ENCODE measurements at places on chromosomes 6 and 20.
A peak's percentile ranks its signal among the peaks of the same experiment; 100 is the strongest.

DNA sequence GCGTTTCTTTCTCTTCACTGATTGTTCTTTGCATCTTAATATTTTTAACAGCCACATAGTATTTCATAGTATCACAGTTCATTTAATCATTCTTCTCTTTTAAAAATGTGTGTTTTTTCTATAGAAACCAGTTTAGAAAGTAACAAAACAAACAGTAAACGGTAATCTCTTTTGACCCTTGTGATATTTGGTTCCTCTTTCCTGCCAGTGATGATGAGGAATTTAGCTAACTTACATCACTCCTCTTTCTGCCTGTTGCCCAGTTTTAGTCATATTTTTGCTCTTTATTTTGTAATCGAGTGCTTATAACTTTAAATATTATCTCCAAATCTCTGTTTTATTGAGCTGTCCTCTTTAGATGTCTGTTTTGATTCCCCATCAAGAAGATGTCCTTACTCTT lies 38.1 kb upstream of the ZBTB24 start:
- no peak for DNase-seq

DNA sequence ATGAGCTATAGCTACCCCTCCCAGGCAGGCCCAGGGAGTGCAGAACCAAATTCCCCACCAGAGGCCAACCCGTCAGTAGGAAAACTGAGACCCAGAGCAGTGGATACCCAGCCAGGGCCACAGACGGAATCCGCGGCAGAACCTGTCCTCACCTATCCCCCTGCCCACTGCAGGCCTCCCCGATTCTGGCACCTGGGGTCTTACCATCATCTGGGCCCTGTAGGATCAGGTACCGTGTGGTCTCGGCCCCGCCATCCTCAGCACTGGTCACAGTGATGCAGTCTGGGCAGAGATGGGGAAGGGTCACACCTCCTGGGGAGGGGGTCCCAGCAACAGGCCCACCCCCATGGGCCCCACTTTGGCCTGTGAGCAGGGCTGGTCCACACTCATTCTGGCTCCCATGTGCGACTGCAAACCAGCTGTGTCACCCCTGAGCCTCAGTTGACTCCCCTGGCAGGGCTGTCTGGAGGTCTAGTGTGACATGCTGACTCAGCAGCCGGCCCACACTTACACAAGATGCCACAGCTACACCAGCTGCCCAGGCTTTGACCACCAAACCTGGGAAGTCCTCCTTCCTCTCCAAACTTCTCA lies 3.8 kb downstream of the ZNF335 start:
- DNase-seq, result no peak

DNA sequence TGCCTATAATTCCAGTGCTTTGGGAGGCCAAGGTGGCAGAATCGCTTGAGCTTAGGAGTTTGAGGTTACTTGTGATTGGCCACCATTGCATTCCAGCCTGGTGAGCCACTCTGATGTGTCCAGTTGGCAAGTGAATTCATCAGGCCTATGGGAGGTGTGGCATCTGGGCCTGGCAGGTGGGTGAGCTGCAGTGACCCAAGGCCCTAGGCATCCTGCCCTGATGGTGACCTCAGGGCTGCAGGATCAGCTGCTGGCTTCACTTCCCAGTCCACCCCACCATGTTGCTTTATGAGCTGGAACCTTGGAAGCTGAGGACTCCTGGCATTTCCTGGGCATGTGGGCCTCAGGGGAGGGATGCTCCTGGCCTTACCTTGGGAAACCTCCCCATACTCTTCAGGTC lies 20.5 kb downstream of the RSPH9 start:
- no peak for DNase-seq

DNA sequence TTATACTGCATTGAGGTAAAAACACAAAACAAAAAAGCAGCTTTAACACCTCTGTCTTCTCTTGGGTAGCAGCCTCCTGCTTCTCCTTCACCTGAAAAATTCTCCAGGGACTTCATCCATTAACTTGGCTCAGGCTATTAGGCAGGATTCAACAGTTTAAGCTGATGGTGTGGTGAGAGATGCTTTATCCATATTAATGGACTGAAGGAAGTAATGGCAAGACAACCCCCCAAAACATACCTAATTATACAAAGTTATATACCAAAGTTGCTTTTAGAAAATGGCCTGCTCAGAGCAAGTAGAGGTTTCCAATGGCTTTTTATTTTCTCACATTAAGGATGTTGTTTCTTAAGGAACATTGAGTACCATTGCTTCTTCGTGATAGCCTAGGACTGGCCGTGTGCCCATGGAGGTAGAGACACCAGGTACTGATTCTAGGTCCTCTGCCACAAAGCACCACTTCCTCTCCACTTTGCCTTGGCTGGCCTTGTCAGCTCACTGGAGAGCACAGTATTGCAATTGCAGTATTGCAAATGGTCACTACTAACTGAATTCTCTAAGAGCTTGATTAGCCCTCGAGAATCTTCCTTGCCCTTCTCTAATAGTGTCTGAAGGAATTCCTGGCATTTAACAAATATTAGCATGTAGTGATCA lies 7.3 kb downstream of the EDN1 start:
- no peak for DNase-seq

GRCh38 chr6:112117554-112117953 lies 30.2 kb downstream of the FAM229B start:
- no peak for DNase-seq

- no peak for DNase-seq
Observed at GRCh38 chr20:35641743-35642142, 23.0 kb downstream of the CPNE1 start.

- DNase-seq, result no peak
Observed at GRCh38 chr6:74646461-74646860, 559.4 kb downstream of the COL12A1 start.

GRCh38 chr6:36113703-36114102 lies 16.6 kb upstream of the MAPK13 start:
- no peak for DNase-seq

DNA sequence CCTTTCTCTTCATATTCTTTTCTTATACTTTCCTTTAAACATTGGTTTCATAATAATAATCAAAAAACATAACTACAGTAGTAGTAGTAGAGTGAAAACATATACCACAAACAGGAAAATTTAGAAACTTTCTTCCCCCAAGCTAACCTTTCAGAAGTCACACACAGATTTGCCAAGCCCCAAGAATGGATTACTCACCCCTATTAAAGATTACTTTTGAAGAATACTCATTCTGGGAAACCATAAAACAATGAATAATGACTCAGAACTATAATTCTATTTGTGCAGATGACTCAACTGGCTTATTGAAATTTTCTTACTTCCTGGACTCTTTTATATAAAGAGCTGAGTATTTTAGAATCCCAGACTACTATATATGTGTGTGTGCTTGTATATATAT lies 119.4 kb upstream of the GJE1 start:
- DNase-seq, result no peak

DNA sequence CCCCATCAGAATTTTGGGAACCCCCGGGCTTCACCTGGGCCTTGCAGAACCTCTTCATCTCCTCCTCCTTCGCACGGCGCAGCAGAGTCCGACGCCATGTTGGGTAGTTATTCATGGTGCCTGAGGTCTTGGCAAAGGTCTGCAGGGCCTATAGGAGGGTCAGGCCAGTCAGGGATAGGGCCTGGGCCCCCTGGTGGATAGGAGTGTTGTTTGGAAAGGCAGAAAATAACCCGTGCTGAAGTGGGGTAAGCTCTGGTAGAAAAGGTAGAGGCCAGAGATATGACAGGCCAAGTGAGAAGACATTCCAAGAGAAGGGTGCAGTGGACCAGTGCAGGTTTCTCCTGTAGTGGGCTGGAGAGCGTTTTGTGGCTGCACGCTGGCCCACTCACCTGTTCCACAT lies 4.9 kb downstream of the SMPD2 start:
- DNase-seq, result no peak

DNA sequence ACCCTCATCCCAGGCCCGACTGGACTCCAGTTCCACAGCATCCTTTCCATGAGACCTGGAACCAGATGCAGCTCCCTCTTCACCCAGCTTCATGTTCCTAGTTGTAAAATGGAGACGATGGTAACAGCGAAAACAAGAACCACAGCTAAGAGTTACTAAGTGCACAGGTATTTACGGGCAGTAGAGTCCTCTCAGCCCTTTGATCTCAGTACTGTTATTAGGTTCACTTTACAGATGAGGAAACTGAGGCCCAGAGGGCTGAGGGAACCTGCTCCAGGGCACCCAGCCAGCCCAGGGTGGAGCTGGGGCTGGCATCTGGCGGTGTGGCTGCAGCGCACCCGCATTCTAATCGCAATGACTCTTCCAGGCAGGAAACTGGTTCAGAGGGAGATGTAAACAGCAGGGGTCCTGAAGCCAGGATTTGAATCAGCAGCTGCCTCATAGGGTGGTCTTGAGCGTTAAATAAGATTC lies 858 bp downstream of the BCAS1 start:
- DNase-seq, result no peak

DNA sequence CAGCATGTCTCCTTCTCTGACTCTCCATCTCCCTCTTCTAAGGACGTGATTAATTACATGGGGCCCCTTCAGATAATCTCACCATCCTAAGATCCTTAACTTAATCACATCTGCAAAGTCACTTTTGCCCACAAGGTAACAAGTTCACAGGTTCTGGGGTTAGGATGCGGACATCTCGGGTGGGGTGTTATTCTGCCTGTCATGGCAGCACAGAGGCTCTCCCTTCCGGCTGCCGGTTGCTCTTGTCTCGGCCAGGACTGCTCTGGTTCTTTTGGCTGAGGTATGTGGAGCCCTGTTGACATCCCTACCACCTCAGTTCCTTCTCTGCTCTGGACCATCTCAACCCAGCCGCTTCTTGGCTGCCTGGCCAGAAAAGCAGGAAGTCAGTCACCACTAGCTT lies 4.2 kb upstream of the CST11 start:
- DNase-seq, result no peak

GRCh38 chr6:155996151-155996550 lies 540.5 kb upstream of the NOX3 start:
- no peak for DNase-seq

GRCh38 chr6:128432394-128432793 lies 88.0 kb downstream of the PTPRK start:
- DNase-seq, result no peak

- DNase-seq, result peak; percentile 65
Observed at GRCh38 chr20:884983-885952, 30.9 kb downstream of the ANGPT4 start.

GRCh38 chr6:33276581-33276863 lies 401 bp upstream of the B3GALT4 start:
- DNase-seq, result no peak

GRCh38 chr6:33929575-33930288 lies 125.9 kb upstream of the MLN start:
- no peak for DNase-seq

DNA sequence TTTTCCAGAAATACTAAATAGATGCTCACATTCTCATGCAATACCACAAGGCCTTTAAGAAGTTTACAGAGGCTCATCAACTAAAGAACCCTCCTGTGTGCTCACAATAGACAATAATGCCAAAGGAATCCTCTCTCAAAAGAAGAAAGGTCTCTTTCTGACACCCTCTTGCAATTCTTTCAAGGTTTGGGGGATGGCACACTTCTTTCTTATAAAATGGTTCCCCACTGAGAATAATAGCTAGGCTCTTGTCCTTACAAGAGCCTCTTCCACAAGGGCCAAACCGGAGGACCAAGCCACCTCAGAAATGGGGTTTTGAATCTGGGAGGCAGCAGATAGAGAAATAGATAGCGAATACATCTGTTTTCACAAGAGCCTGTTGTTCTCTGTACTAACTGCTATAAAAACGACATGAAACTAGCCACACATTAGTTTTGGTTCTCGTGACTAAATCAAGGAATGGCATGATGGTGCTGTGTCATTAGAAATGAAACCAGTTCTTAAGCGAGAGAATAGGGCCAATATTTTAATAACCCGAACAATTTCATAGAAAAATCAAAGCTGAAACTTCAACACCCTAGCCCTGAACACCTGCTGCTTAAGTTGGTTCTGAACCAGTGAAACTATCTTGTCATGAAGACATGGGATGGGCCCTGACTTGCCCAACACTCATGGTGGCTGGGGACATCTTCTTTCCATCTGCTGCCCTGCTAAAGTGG lies 81.1 kb downstream of the PRDM1 start:
- DNase-seq, result no peak

DNA sequence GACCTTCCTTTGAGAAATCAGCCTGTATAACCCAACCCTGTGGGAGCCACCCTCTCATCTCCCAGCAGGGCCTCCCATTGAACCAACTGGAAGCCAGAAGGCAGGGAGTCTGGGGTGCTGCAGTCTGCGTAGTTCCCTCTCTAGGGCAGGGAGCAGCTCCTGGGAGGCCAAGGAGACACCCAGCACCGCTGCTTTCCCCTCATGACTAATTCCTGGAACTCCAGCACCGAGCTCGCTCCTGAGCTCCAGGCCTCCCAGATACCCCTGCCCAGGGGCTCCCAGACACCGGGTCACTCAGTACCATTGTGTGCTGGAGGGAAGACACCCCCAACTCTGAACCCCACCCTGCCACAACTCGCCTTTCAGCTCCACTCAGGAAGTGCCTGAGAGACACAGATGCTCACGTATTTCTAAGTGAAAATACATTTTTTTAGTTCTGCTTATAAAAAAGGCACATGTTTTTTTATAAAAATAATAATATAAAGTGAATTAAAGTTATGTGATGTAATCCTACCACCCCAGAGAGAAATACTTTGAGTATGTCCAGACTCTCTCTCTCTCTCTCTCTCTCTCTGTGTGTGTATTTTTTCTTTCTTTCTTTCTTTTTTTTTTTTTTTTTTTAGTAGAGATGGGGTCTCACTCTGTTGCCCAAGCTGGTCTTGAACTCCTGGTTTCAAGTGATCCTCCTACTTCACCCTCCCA lies 17.5 kb downstream of the PIM1 start:
- no peak for DNase-seq

DNA sequence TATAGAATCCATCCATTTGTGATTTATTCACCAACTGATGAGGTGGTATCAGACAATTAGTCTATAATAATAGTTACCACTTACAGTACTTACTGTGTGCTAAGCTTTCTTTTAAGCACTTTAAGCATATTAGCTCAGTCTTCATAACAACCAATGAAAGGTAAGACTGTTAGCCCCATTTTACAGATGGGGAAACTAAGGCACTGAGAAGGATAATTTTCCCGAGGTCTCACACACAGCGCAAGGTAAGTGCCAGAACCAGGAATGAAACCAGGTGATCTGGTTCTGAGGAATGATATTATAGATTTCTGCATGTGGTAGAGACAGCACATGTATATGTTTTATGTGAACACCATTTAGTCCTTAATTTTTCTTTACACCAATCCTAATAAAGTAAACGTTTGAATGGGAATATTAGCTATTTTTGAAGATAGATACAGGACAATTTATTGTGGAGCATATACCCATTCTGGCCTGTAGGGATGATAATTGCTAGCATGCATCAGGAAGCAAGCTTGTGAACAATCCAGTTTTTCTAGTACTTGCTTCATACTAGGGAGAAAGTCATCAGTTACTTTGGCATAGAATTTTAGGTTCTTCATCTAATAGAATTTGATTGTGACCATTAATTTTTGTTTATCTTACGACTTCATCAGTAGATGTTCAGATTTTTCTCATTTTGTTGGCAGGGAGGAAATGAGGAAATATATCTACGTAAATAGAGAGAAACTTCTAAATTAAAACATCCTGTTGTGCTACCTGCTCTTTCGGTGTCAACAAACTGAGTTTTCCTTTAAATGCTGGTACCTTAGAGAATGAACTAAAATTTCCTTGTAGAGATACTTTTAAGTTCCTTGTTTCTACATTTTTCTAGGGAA lies 3.0 kb downstream of the YWHAB start:
- DNase-seq, result no peak
